ENCODE measurements at places on chromosomes 16 and 17.

GRCh38 chr16:84827131-84827574 is 7.4 kb downstream of the CRISPLD2 start:
- DNase-seq, result peak; percentile 29

DNA sequence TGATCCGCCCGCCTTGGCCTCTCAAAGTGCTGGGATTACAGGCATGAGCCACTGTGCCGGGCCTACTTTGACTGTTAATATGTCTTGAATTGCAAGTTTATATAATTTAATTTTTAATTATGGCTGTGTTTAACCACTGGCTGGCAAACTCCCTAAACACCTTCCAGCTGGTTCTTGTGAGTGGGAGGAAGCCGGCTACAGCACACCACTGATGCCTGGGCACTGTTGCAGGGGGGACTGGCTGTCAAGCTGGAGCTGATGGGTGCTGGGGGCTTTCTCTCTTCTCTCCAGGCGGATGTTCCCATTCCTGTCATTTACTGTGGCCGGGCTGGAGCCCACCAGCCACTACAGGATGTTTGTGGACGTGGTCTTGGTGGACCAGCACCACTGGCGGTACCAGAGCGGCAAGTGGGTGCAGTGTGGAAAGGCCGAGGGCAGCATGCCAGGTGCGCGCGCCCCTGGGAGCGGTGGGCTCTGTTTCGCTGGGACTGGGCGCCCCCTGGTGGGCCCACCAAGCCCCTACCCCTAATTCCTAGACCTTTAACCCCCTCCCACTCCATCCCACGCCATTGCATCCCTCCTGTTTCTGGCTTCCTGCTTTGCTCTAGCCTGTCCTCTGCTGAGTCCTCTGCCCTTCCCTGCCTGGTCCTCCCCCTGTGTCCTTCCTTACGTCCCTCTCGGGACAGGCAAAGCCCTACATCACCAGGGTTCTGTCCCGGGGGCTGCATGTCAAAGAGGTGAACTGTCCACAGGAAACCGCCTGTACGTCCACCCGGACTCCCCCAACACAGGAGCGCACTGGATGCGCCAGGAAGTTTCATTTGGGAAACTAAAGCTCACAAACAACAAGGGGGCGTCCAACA is 9.5 kb downstream of the TBX21 start:
- peak; percentile 37 for DNase-seq

GRCh38 chr16:68319185-68319908 is 8.5 kb downstream of the PRMT7 start:
- DNase-seq, result no peak

- no peak for DNase-seq
Measured at GRCh38 chr16:54051821-54052220, 234.8 kb downstream of the IRX3 start.

DNA sequence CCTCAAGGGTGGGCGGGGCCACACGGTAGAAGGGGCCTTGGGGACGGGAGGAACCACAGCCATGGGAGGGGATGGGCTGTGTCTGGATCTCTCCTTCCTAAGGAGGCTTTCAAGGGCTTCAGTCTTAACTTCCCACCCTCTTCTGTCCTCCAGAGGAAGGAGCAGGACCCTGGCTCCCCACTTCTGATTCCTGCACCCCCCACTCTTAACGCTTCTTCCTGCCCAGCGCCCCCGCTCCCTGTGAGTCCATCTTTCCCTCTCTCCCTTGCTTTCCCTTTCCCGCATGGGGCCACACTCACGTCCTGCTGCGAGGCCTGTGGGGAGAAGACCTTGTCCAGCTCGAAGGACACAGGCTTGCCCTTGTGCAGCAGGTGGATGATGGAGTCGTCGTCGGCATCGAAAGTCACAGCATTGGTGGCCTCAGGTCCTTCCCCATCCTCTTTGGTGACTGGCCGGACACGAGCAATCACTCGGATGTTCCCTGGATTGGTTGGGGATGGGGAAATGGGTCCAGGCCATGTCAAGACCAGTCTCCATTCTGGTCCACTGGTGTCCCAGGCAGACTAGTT is 29.7 kb downstream of the KATNB1 start:
- no peak for DNase-seq

- no peak for DNase-seq
Measured at GRCh38 chr16:48146131-48146530, 9.7 kb downstream of the ABCC12 start.

Data from CD4-positive, alpha-beta T cell treated with Interferon gamma for 1 hour (primary cell).